ENCODE measurements at places on chromosomes 5 and 9. TPM values are rescaled to one million over a fixed set of nuclear protein-coding genes. Genes with fewer than 3 reads are reported as not detected.

DNA sequence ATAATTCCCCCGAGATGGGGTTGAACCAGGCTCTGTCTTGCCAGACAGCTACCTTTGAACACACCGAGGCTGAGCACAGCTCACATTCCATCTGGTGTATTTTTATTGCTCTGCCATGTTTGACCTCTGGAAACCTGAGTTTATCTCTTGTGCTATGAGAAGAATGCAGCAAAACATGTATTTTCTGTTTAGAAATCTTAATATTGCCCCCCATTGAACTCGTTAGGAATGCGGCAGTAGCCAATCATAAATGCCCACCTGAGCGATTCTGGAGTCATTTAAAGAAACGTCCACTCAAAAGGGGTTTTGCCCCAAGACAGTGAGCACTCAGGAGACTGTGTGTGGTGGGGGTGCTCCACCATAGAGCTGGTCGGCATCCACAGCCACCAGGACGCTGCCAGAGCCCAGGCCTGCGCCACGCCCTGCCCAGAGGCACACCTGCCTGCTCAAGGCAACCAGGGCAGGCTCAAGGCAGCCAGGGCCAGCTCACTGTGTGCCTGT lies 26.9 kb downstream of the FGD3 start:
- peak overlapping the region; percentile 28 for H3K27ac ChIP-seq
- DNase-seq, result peak; percentile 32
- no peaks in the 10 kb centered on the region for H3K27me3 ChIP-seq
- H3K4me1 ChIP-seq, result peaks cover 19% of the 10 kb centered on the region
- no peak overlapping the region for H3K4me3 ChIP-seq

- no peaks in the 10 kb centered on the region for H3K36me3 ChIP-seq
- no peak overlapping the region for H3K27ac ChIP-seq
- H3K4me1 ChIP-seq, result peaks cover 5% of the 10 kb centered on the region
- DNase-seq, result no peak
- no peak overlapping the region for H3K4me3 ChIP-seq
Measured at GRCh38 chr9:82930116-82930515, 132.8 kb downstream of the RASEF start.

DNA sequence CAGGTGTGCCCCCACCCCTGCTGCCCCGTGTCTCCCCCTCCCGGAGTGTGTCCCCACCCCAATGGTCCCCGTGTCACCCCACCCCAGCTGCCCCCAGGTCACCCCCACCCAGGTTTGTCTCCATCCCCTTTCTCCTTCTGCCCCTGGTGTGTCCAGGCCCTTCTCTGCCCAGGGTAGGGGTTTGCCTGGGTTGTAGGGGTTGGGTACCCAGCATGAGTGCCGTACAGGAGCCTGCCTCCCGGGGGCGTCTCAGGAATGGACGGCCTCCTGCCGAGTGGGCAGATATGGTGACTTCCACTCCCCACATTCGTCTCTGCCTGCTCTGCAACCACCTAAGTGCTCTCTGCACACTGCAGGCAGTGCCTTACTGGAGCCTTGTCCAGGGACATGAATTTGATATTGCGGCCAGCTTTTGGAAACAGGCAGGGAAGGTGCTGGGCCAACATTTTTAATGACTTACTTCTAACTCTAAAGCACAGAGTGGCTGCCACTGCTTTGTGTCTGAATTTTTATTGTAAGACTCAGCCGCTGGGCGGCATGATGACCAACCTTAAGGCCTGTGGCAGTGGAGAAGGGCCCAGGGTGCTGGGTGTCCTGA lies 6.7 kb downstream of the LRRC14B start:
- H3K4me3 ChIP-seq, result no peak overlapping the region
- H3K36me3 ChIP-seq, result no peaks in the 10 kb centered on the region
- no peak overlapping the region for H3K27ac ChIP-seq
- DNase-seq, result no peak
- H3K27me3 ChIP-seq, result no peaks in the 10 kb centered on the region
- H3K4me1 ChIP-seq, result no peaks in the 10 kb centered on the region

DNA sequence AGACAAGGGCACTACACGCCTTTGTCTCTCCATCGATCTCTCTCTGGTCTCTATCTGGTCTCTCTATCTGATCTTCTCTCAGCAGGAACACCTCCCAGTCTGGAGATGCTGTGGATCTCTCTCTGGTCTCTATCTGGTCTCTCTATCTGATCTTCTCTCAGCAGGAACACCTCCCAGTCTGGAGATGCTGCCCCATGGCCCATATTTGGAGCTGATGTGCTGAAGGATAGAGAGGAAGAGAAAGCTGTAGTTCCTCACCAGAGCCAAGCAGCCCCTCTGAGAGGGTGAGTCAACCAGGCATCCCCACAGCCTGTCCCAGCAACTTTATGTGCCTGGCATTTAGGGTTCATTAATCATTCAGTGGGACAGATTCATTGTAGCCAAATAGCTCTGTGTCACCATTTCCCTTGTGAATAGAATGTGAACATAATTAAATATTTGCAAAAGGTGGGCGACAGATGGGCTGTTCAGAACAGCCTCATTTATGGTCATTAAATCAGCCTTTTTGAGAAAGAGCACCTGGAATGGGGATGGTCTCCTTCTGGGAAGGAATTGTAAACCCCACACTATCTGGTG lies 189.3 kb upstream of the MAST4 start:
- H3K4me3 ChIP-seq, result no peak overlapping the region
- H3K4me1 ChIP-seq, result no peaks in the 10 kb centered on the region
- no peak overlapping the region for H3K27ac ChIP-seq
- no peaks in the 10 kb centered on the region for H3K36me3 ChIP-seq

GRCh38 chr9:95067897-95068296 lies 249.6 kb downstream of the FANCC start:
- H3K4me1 ChIP-seq, result peaks cover 77% of the 10 kb centered on the region
- no peak for DNase-seq
- no peak overlapping the region for H3K27ac ChIP-seq
- H3K36me3 ChIP-seq, result peaks cover 61% of the 10 kb centered on the region
- H3K27me3 ChIP-seq, result no peaks in the 10 kb centered on the region

GRCh38 chr9:136047076-136047774 lies 47.9 kb downstream of the NACC2 start:
- no peaks in the 10 kb centered on the region for H3K27me3 ChIP-seq
- no peak overlapping the region for H3K4me3 ChIP-seq
- H3K4me1 ChIP-seq, result peaks cover under 1% of the 10 kb centered on the region
- H3K36me3 ChIP-seq, result peaks cover 45% of the 10 kb centered on the region
- H3K27ac ChIP-seq, result no peak overlapping the region
- no peak for DNase-seq

RIMOC1 gene
- 29.6 TPM for total RNA-seq

TLX3 gene
- not detected for total RNA-seq

CSF2 gene
- total RNA-seq, result not detected

Data from HepG2 (cell line).